Heart right ventricle (tissue), 16 donors: ENCODE measurements at places on chromosomes 16 and 17. TPM values are rescaled to one million over a fixed set of nuclear protein-coding genes. Genes with fewer than 3 reads are reported as not detected.

The PITPNM3 gene
- total RNA-seq: 0.44 TPM

The ZPBP2 gene
- total RNA-seq: not detected

DNA sequence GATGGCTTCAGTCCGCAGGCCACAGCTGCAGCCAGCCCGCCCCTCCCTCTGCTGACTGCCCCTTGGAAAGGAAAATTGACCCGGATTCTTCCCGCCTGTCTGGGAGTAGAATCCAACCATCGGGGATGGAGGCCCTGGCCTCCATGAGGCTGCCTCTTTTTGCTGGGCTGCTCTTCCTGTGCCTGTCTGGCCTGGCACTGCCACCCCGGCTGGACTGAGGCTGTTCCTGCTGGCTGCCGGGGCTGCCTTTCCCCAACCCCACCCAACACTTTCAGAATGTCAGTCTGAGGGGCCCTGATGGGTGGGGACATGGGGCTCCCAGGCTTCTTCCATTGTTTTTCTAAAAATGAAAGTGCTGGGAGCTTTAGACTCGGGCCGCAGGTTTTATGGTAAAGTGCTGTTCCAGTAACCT lies 7.3 kb downstream of the BAHCC1 start:
- DNase-seq: peak; percentile 53

DNA sequence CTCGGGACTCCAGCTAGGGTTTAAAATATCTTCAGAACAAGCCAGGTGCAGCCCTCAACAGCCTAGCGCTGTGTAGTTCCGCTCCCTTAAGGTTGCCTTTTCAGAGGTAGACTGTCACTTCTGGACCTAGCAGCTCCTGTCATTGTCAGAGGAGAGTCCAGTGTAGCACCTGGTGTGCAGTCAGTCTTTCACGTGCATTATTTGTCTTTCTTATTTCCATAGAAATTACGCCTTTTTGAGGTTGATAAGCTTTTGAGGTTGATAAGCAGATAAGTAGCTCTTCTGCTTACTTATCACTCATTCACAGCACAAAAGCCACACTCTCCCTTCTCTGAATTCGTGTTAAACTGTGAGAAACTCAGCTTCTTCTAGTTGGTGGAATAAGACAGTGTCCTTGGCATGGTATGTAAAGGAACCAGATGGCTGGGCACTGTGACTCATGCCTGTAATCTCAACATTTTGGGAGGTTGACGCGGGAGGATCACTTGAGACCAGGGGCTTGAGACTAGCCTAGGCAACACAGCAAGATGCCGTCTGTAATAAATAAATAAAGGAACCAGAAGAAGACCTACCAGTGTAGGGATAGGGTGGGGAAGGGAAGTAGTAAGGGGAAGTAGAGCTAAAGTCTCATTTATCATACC lies 10.2 kb downstream of the EEF2K start:
- no peak for DNase-seq

DNA sequence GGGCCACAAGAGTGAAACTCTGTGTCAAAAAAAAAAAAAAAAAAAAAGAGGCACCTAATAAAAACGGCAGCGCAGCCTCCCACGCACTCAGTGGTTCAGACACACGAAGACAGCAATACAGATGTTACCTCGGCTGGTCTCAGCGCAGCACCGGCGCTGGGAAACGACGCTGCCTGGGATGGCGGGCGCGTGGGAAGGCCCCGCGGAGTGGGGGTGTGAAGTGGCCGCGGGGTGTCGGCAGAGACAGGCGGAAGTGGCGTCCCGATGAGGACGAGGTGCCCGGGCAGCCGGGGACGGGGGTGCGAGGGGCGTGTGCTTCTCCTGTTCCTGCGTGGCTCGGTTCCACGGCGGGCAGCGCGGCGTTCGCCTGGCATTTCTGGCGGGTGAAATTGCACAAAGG lies 179.4 kb downstream of the BANP start:
- no peak for DNase-seq

DNA sequence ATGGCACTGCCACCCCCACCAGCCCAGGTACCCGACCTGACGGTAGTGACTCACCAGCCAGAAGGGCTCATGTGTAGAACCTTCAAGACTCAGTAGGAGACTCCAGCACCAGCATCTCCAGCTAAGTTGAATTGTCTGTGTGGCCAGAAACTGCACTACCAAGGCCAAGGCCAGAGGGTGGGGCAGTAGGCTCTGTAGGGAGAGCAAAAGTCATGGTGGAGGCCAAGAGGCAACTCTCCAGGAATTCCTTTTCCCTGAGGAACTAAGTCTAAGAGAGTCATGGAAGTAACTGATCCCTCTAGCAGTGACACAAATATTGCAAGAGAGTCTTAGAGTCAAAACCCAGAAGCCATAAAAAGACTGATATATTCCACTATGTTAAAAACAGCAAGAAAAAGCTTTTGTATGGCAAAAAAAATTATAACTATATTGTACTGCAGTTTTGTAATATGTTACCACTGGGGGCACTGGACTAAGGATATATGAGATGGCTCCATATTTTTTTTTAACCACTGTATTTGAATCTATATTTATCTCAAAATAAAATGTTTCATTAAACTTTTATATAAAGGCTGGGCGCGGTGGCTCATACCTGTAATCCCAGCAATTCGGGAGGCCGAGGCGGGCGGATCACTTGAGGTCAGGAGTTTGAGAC lies 30.2 kb upstream of the GUCY2D start:
- peak; percentile 16 for DNase-seq

GRCh38 chr16:30867747-30868146 lies 26.1 kb downstream of the BCL7C start:
- no peak for DNase-seq

GRCh38 chr17:56912105-56912999 lies 1.5 kb downstream of the TRIM25 start:
- DNase-seq: peak; percentile 15

The NPIPA2 gene
- total RNA-seq: 1.4 TPM

- DNase-seq: no peak
These were observed 9.0 kb downstream of the SMYD4 start for GRCh38 chr17:1820528-1821252.

The ASGR1 gene
- 0.32 TPM for total RNA-seq

- DNase-seq: peak; percentile 35
These were observed 633 bp downstream of the TBC1D16 start for GRCh38 chr17:80034791-80035686.

GRCh38 chr17:77801545-77802332 lies 156.8 kb upstream of the TNRC6C start:
- DNase-seq: no peak

GRCh38 chr17:77723071-77723908 lies 235.2 kb upstream of the TNRC6C start:
- DNase-seq: no peak

The TRIM72 gene
- total RNA-seq: 1.4 TPM

DNA sequence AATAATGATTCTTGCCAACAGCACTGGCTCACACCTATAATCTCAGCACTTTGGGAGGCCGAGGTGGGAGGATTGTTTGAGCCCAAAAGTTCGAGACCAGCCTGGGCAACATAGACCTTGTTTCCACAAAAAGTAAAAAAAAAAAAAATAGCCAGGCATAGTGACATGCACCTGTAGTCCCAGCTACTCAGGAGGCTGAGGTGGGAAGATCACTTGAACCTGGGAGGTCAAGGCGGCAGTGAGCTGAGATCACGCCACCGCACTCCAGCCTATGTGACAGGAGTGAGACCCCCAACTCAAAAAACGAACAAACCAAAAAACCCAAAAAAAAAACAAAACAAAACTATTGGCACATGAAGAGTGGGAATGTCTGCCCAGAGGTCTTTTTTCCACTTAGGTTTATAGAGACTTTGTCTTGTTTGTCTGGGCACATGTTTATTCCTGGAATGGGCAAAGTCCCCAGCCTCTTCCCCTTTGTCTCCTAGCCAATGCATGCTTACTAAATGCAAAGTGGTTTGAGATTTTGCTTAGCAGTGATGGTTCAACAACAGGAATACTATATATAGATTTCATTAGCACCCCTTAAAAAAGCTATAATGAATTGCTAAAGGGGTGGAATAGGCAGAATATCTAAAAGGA lies 25.9 kb downstream of the NMT1 start:
- DNase-seq: no peak

The MYH3 gene
- 0.92 TPM for total RNA-seq
